Cardiac fibroblast (primary cell): ENCODE measurements at places on chromosomes 6 and 20.

GRCh38 chr20:50859161-50859560 is 64.3 kb downstream of the BCAS4 start:
- DNase-seq, result no peak

DNA sequence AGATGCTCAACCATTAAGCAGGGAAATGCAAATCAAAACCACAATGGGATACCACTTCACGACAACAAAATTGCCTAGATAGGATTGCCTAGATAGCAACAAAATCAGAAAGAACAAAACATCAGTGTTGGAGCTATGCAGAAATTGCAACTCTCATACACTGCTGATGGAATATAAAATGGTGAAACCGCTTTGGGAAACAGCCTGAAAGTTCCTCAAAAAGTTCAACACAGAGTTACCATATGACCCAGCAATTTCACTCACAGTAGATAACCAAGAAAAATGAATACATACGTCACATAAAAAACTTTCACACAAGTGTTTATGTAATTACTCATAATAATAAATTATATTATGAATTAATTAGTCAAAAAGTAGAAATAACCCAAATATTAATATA is 78.3 kb downstream of the MAFB start:
- DNase-seq, result no peak

DNA sequence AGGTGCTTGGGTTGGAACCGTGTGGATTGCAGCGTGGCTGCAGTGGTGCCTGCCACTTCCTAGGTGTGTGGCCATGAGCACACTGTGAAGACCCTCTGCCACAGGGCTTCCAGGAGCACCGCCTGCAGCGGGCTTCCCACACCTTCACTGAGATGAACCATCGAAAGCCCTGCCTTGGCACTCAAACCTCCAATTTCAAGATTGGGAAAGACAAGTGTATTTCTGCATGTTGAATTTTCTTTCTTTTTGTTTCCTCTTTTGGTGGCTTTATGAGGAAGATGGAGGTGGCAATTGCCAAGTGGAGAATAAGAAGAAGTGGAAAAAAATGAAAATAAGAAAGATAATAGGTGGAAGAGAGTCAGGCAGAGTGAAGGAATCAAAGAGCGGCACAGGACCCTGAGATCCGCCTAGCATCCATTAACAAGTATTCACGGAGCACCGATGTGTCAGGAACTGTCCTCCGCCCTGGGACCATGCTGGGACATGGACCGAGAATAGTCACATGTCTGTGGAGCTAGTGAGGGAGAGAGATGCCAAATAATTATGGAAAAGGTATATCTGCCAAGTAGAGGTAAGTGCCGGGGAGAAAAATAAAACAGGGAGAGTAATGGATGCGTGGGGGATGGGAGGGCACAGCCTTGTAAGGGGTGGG is 159.9 kb downstream of the BCAS1 start:
- no peak for DNase-seq

- peak; percentile 19 for DNase-seq
These were observed 189.7 kb downstream of the EDN1 start for GRCh38 chr6:12479881-12480280.

- DNase-seq, result no peak
These were observed 6.3 kb downstream of the MICAL1 start for GRCh38 chr6:109449064-109449794.

- no peak for DNase-seq
These were observed 60.3 kb downstream of the RNF217 start for GRCh38 chr6:125022391-125022989.

GRCh38 chr6:157830354-157831017 is 7.4 kb downstream of the SNX9 start:
- DNase-seq, result no peak

DNA sequence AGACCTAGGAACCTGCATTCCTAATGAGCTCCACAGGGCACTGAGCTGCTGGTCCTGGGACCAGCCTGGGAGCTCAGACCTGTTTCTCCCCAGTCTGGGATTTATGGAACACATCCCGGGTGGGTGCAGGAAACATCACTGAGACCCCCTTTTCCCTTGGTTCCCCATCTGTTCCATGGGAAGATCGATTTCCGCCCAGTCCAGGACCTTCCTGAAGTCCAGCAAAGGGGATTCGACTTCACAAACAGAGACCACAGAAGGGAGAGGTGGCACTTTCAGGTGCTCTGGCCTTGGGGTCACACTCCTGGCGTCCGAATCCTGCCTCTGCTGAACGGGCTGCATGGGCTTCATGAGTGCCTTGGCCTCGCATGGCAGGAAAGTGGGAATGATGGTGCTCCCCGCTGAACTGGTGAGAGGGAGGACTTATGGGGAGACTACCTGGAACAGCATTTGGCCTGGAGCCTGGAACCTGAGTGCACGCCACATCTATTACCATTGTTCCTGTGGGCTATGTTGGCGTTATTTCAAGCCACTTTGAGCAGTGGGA is 296.3 kb downstream of the TAF4 start:
- no peak for DNase-seq

DNA sequence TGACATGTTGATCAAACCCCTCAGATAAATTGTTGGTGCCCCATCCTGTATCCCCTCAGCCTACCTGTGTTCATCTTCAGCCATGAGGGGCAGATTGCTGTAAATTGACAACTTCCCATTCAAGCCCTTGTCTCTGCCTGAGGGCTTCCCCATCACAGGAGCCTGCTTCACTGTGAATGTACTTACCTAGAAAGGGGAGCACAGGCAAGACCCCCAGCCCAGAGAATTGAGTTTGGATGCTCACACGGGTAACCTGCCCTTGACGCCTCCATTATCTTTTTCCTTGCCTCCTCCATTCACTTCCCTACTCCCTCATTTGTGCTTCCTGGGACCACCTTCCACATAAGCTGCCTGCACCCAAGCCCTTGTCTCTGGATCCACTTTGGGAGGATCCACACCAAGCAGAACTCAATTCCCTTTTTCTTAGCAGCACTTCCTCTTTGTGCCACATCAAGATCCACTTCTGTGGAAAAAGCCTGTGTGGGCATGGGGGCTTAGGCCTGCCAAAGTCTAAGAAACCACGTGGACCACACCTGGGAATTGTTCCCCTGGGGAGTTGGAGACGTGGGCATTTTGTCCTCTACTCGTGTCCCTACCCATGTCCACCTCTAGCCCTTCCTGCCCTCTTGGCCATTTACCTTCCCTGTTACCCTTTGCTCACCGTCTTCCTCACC is 103.4 kb upstream of the FOXA2 start:
- DNase-seq, result no peak

DNA sequence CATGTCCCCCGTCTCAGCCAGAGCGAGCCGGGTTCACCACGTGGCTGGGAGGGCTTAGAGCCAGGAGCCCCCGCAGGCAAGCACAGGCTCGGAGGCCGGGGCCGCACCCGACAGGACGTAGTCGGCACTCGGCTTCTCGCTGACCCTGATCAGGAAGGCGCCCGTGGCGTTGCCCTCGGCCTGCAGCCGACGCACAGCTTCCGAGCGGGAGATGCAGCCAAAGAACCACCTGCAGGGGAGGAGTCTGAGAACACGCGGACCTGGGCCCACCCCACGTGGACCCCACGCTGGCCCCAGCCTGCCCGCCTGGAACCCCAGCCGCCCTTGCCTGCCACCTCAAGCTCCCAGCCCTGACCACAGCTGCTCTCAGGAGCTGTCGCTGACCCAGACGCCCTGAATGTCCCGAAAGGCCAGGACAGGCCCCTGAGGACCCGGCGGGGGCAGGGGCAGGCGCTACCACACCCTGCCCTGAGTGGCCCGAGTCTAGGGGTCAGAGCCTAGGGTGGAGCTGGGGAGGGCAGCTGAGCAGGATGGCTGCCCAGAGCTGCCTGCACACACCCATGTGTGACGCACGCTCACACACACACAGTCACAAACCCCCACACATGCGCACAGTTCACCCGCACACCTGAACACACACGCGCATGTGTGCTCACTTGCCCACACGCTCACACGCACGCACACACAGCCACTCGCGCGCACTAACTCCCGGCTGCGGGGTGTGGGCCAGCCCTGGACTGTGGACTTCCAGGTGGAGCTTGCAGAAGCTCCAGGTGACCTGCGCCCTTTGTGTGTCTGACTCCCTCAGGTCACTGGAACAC is 2.1 kb downstream of the PTK6 start:
- no peak for DNase-seq

DNA sequence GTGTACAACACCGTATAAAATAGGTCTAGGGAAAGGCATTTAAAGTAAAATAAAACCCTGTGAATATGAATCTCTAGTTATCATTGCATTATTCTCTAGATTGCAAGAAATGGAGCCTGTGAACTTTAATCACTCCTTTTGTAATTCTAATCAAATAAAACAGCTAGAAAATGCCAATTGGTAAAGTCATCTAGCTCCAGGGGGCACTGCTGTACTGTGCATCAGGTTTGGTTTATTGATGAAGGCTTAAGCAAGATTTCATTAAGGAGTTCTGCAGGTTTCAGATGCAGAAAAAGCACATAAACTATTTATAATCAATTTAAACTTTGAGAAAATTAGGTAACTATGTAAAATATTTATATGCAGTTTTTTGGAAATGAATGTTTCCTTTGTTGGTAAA is 645.0 kb downstream of the PHF3 start:
- peak; percentile 42 for DNase-seq

DNA sequence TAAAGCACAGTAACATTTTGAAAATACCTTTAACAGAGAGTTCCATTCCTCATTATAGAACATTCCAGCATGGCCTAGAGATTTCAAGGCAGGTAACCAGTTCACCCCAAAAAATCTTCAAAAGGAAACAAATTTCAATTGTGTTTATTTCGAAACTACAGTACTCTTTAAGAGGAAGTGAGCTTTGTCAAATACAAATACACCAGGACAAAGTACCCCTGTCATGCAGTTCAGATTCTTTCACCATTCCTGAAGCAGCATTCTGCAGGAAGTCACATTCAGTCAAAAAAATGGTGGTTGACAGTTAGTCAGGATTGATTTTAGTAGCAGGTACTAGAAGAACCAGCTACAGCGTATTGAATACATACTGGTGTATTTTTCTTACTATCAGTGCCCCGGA is 89.6 kb upstream of the RIN2 start:
- no peak for DNase-seq

DNA sequence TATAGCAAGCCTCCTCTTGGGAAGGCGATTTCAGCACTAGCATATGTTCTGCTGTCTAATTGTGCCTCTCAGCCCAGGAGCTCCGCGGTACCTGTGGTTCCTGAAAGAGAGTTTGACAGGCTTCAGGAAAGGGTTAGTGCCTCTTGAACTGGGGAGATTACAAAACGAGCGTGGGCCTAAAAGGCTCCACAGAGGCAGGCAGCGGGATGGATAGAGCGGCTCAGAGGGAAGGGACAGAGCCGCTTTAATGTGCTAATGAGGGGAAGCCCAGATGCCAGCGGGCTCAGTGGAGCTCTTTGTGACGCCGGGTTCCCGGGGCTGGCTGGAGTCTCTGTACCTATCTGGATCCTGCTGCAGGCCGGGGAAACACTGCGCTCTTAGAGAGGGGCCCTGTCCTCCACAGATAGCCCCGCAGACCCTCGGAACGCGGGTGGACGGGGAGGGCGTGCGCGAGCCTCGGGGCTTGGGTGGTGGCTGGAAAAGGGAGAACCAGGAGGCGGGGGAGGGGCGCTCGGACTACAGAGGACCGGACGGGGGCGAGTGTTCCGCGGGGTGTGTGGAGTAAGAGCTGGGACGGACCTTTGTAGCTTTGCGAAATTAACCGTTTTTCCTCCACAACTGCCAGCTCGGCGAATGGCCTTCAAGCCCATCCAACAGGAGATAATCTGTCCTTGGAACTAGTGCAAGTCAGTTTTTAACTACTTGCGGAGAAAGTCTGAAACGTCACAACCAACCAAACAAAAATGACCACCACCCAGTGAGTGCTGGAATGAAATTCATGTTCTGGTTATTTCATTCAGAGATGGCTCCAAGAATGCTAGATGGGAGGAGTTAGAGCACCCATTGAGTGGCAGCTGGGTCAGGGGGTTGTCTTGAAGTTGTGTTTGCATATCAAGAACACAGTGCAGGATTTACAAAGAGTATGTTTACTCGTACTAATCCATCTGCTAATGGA is 13.0 kb downstream of the SLC35F1 start:
- DNase-seq, result no peak

- no peak for DNase-seq
These were observed 53.9 kb downstream of the CEBPB start for GRCh38 chr20:50244352-50245149.

- DNase-seq, result peak; percentile 90
These were observed 84.9 kb upstream of the NAA20 start for GRCh38 chr20:19932170-19932667.

GRCh38 chr6:135906972-135907465 is 55.5 kb downstream of the PDE7B start:
- no peak for DNase-seq

GRCh38 chr6:154950979-154951344 is 44.2 kb upstream of the TIAM2 start:
- no peak for DNase-seq

DNA sequence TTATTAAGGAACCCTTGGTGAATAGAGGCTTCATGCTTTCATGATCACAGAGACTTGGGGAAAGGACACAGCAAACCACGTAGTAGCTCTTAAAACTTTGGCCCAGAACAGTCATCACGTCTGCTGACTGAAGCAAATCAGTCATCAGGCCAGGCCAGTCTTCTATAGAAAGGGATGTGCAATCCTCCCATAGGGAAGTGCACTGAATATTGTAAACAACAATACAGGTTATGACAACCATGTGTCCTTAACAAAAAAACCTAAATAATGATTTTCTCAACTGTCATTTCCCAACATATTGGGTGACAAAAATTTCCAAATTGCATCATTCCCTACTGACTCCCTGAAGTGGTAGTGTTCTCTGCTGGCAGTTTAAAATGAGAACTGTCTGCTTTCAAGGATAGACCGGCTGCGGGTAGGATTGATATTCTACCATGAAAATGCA is 388.2 kb upstream of the CITED2 start:
- peak; percentile 64 for DNase-seq

GRCh38 chr20:19929481-19930145 is 87.5 kb upstream of the NAA20 start:
- peak; percentile 61 for DNase-seq

DNA sequence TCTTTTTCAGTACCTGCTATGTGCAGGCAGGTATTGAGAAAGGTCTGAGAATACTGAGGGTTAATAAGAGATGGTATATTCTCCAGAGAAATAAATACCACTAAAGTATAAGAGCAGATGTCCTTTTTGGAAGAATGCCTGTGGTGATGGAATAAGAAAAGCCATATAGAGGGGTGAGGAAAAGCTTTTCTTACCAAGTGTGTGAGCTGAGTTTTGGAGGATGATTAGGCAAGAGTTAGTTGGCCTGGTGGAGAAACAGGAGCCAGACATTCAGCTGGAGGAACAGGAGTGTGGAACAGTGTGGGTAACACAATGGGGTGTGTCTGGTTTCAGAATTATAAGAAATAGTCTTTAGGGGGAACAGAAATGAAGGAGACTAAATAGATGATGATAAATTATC is 19.9 kb downstream of the ZNF451 start:
- peak; percentile 47 for DNase-seq
